Hematopoietic multipotent progenitor cell treated with erythropoietin and hydrocortisone succinate and interleukin-3 and kit ligand, for 6 days (in vitro differentiated cells): ENCODE measurements at places on chromosomes 13 and 19.

- no peak for DNase-seq
Observed at GRCh38 chr13:74629985-74630384, 495.8 kb upstream of the KLF12 start.

GRCh38 chr13:84973661-84974060 lies 825.6 kb downstream of the SLITRK6 start:
- no peak for DNase-seq

GRCh38 chr13:50512474-50513299 lies 330.8 kb downstream of the DLEU7 start:
- DNase-seq: peak; percentile 73

- DNase-seq: no peak
Observed at GRCh38 chr19:4044990-4045465, 21.7 kb downstream of the ZBTB7A start.

GRCh38 chr13:105902396-105902795 lies 633.1 kb downstream of the EFNB2 start:
- DNase-seq: no peak

GRCh38 chr13:73988461-73988860 lies 145.7 kb downstream of the KLF12 start:
- no peak for DNase-seq

GRCh38 chr19:8149261-8150094 lies at the start of gene FBN3:
FBN3 (minus strand) TSS chr19:8149592; CDS start chr19:8147480, 2,112 bp downstream.
- no peak for DNase-seq

DNA sequence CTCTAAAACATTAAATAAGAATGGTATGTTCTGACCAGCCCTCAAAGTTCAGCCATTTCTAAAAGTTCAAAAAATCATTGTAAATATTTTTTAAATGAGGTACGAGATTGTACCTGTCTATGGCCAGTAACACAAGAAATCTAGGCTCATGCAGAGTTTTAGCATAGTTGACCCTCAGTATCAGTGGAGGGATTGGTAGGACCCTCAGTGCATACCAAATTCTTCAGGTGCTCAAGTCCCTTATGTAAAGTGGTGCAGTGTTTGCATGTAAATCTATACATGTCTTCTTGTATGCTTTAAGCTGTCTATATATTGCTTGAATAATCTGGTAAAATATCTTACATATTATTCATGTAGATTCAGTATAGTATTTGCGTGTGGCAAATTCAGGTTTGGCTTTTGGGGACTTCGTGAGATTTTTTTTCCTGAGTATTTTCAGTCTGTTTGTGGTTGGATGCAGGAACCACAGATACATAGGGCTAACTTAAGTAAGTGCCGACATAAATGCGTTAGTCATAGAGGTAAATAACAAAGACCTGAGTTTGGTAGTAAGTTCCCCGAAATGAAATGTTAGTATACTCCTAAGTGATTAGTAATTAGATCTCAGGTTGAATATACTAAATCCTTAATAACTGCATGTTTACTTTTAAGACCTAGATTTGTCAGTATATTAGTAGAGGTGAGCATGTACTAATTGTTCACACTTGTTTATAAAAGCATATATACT lies 7.8 kb downstream of the MIR17HG start:
- DNase-seq: peak; percentile 32

DNA sequence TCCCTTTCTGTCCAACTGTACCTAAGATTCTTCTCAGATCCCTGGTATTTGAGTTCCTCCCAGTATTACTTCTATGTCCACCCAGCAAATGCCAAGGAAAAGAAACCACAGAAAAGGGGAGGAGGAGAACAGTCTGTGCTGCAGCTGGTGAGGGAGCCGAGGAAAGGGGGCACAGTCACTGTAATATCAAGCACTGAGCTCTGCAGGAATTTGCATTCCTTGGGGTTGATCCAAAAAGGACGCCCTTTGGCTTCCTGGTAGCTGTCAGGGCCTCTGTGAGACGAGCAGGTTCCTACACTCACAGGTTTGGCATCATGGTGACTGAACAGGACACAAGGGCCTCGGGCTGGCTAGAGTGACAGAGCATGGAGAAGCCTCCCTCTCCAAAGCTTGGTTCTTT lies 273.4 kb downstream of the NHLRC3 start:
- no peak for DNase-seq

DNA sequence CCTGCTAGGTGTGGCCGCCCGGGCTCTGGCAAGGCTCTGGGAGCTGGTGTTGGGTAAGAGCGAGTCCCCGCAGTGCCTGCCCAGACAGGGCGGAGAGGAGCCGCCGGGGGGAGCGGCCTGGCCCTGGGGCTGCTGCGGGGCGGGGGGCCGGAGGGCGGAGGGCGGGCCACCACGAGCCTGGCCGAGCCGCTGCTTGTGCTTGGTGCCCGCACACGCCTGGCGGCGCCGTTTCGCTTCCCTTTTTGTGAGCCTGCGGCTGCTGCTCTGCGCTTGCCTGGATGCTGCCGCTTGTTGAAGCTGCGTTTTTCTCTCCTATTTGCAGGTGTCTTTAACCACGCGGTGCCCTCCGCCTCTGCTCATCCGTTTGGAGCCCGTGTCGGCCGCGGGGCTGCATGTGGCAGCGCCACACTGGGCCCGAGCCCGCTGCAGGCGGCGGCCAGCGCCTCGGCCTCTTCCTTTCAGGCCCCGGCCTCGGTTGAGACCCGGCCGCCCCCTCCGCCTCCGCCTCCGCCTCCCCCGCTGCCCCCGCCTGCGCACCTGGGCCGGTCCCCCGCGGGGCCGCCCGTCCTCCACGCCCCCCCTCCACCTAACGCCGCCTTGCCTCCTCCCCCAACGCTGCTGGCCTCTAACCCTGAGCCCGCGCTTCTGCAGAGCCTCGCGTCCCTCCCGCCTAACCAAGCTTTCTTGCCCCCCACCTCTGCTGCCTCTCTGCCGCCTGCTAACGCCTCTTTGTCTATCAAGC lies 8.5 kb downstream of the PLEKHJ1 start:
- DNase-seq: no peak

DNA sequence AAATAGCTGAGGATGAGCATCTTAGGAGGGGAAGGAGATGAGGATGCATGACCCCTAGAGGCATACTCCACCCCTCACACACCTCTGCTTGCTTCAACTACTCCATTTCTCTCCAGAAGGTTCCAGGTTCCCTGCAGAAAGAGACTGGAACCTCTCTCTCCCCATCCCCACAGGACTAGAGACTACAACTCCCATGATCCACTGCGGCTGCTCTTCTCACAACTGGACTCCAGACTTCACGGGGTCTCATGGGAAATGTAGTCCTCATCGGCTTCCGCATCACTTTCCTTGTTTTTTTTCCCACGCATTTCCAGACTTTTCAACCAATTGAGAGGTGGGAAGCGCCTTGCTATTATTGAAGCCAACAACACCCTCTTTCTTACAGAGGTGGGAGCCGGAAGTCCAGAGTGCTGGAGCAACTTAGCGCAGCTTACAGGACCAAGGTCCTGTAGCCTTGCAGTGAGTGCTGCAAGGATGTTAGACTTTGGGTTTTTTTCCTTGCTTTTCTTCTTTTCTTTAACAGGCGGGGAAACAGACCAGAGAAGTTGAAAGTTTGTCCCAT lies 13.9 kb upstream of the CACNG6 start:
- DNase-seq: peak; percentile 91
